ENCODE measurements at places on chromosomes 7 and 10.

- DNase-seq = no peak
Observed at GRCh38 chr7:14321947-14322346, 332.5 kb upstream of the ETV1 start.

GRCh38 chr10:81021428-81022129, 483.9 kb downstream of the SH2D4B start:
- no peak for DNase-seq

- no peak for DNase-seq
Observed at GRCh38 chr7:130048906-130049305, 2.3 kb downstream of the ZC3HC1 start.

DNA sequence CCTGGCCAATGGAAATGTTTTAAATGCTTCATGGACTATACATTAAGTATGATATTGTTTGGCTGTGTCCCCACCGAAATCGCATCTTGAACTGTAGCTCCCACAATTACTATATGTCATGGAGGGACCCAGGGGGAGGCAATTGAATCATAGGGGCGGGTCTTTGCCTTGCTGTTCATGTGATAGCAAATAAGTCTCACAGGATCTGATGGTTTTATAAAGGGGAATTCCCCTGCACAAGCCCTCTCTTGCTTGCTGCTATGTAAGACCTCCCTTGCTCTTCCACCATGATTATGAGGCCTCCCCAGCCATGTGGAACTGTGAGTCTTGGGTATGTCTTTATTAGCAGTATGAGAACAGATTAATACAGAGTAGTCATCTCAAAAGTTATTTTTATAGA, 32.4 kb upstream of the GRB10 start:
- no peak for DNase-seq

DNA sequence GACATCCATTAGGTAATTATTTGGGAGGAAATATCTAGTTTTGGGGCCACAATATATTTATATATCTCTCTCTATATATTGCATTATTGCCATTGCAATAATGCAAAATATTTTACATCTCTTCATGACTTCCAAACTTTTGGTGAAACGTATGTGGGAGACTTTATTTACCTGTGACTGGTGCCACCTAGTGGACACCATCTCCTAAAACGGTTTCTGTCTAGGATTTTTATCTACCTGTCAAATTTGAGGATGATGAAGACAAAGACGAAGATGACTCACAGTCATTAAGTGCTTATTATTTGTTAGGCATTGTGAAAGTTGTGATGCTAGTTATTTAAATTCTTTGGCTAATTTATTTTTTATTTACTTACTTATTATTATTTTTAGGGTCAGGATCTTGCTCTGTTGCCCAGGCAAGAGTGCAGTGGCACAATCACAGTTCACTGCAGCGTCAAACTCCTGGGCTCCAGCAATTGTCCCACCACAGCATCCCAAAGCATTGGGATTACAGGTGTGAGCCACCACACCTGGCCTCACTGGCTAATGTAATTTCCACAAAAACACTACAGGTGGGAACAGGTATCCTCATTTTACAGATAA, 18.7 kb upstream of the CBLL1 start:
- DNase-seq = peak; percentile 56

DNA sequence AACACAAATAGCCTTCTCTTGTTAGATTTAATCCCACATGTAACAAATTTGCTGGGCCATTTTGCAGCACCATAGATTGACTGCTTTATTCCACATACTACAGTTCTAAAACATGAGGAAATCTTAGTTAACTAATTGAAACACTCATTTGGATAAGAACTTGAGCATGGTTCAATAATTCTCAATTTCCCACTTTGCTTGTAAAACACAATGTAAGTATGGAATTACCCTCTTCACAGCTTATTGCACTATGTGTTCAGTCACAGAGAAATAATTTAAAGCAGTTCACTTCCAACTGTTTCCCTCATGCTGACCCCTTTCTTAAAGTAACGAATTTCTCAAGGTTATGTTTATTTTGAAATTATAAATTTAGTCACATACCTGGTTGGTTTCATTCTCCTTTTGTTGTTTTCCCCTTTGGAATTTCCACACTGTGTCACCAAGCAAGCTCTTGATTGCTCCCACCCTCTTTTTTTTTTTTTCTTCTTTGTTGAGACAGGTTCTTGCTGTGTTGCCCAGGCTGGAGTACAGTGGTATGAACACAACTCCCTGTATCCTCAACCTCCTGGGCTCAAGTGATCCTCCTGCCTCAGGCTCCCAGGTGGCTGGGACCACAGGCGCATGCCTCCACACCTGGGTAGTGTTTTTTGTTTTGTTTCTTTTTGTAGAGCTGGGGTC, 425.4 kb downstream of the EXOC4 start:
- no peak for DNase-seq

- no peak for DNase-seq
Observed at GRCh38 chr10:58275908-58276307, 6.9 kb downstream of the CISD1 start.

- no peak for DNase-seq
Observed at GRCh38 chr7:51950813-51951212, 634.2 kb upstream of the COBL start.

DNA sequence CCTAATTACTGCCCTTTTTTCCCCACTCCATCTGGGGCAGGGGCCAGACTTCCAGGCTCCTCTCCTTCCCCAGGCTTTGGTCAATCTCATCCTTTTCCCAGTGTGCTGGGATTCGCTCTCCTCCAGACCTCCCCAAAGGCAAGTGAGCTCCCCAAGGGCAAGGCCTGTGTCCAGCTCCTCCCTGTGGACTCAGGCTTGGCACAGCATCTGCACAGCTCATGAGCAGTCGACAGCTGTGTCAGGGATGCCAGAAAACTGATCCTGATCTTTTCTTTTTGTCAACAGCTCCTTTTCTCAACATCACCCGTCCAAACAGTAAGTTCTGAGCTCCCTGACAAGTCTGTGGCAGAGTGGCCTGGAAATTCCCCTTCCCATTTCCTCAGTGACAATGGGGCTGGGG, 67.1 kb downstream of the C10orf120 start:
- DNase-seq = no peak

- no peak for DNase-seq
Observed at GRCh38 chr7:81267508-81267907, 348.7 kb upstream of the SEMA3C start.

GRCh38 chr10:124532106-124532641, 70.6 kb downstream of the LHPP start:
- DNase-seq = peak; percentile 45

DNA sequence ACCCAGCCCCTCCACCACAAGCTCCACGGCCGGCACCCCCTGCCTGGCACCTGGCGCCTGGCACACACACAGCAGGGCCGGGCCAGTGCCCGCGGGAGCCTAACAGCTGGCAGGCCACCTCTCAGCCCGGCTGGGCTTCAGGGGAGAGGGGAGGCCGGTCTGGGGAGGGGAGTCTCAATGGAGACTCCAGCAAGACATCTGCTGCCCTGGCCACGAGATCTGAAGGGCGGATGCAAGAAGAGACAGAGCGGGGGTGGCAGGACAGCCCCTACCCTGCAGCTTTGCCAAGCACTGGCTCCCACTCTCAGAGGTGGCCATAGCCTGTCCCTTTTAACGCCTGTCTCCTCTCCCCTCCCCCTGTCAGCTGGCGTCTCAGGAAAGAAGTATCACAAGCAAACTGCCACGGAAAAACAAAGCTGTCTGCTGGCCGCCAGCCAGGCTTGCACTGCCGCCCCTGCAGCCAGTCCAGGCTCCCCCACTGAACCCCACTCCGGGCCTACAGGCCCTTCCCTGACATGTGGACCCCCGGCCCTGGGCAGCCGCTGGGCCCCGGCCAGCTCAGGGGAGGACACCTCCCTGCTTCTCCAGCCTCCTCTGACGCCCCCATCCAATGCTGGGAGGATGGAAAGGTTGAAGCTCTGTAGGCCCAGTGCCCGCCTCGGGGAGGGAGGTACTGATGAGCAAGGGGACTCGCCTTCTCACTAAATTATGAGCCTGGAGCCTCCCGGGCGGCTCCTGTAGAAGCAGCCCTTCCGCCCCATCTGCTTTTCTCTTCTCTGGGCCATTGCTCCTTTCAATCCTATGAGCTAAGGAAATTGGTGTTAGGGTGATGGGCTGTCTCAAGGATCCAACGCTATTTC, 178.4 kb downstream of the ARHGAP12 start:
- DNase-seq = no peak

- DNase-seq = no peak
Observed at GRCh38 chr10:94677691-94678090, 5.8 kb upstream of the CYP2C18 start.

DNA sequence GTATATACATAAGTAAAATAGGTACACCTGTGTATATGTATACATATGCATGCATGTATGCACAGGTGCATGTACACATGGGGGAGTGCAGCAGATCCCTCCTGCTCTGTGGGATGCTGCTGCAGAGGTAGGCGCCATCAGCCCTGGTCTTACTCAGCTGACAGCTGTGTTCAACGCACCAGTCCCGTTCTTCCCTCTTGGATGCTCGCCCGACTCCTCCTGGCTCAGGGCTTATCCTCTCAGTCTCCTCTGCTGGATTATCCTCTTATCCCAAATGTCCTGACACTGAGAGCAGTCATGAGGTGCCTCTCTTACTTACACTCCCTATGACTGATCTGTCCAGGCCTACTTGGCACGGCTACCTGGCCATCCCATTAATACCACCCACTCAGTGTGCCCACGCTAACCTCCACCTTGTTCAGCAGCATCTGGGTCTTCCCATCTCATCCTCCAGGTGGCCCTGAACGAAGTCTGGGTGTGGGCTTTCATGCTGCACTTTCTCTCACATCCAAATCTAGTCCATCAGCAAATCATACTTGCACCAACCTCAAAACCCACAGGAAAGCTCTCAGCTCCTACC, 357.1 kb downstream of the TCERG1L start:
- no peak for DNase-seq

DNA sequence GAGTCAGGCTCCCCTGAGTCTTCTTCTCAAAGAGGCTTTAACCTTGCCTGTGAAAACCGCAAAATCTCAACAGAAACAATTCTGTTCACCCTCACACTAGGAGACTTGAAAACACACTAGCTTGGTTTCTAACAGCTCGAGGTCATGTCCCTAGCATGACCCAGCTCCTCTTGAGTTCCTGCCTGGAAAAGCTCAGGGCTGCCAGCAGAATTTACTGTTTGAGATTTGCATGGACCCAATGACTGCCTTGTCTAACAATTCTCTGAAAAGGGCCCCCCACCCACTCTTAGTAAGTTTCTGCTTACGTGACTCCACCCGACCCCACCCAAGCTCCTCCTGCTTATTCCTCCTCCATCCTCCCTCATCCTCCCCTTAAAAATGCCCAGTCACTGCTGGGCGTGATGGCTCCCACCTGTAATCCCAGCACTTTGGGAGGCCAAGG, 85.1 kb upstream of the KMT2C start:
- no peak for DNase-seq

- no peak for DNase-seq
Observed at GRCh38 chr7:138049505-138050116, 26.6 kb upstream of the AKR1D1 start.

- no peak for DNase-seq
Observed at GRCh38 chr10:90020506-90020905, 319.1 kb downstream of the KIF20B start.

- DNase-seq = no peak
Observed at GRCh38 chr7:55308186-55308929, 56.8 kb upstream of the LANCL2 start.

- DNase-seq = no peak
Observed at GRCh38 chr10:32961895-32962369, 3.9 kb upstream of the ITGB1 start.

GRCh38 chr10:70206762-70207161, 26.5 kb downstream of the PPA1 start:
- DNase-seq = no peak

DNA sequence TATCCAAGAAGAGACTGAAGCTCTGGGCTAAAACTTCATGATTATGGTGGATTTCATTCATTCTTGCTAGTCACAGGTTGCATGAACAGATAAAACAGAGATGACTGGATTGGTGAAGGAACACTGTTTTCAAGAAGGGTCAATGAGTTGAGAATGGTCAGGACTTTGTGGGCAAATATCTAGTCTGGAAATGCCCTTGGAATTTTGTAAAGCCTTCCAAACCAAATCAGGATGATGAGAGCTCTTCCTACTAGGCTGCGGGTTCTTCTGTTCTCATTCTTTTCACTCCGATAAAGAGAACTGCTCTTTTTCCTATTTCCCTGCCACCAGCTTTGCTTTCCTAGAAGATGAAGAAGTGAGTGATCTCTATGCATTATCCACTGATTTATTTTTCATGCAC, 171.4 kb downstream of the ARID5B start:
- no peak for DNase-seq

DNA sequence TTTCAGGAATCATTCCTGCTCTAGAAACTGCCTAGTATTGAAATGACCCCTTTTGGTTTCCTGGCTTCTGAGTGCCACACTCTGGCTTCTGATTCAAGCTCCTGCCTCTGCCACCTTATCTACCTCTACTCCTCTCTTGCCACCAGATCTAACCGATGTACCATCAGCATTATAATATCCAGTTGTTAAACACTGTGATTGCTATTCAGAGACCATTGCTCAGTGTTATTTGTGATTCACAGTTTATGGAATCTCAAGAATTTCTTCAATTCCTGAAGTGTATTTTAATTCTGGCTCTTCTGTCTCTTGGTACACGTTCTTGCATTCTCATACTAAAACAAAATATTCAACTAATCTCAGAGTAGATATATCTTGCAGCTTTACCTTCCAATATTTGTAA, 88.7 kb downstream of the DYNC1I1 start:
- no peak for DNase-seq

- DNase-seq = no peak
Observed at GRCh38 chr7:65463184-65463583, 89.5 kb downstream of the ZNF92 start.

DNA sequence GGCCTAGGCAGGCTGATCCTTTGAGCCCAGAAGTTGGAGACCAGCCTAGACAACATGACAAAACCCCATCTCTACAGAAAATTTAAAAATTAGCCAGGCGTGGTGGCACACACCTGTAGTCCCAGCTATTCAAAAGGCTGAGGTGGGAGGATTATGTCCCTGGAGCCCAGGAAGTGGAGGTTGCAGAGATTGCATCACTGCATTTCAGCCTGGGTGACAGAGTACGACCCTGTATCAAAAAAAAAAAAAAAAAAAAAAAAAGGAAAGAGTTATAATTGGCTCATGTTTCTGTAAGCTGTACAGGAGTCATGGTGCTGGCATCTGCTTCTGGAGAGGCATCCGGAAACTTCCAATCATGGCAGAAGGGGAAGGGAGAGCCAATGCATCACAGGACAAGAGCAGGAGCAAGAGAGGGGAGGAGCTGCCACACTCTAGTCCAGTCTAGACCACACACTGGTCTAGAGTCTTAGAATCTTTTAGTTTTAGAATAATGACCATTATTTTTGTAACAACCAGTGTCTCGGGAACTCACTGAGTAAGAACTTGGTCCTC, 16.8 kb downstream of the DOCK1 start:
- DNase-seq = no peak

GRCh38 chr7:112267944-112268691, 61.6 kb downstream of the ZNF277 start:
- DNase-seq = no peak

GRCh38 chr7:20647908-20648776, 32.7 kb downstream of the ABCB5 start:
- DNase-seq = peak; percentile 5

GRCh38 chr7:110647266-110647665, 443.7 kb upstream of the LRRN3 start:
- no peak for DNase-seq

Data from germinal center (tissue), 1 donor.